ENCODE measurements at places on chromosomes 11 and 22.

- DNase-seq = no peak
Observed at GRCh38 chr11:27209562-27210005, 153.4 kb downstream of the CCDC34 start.

GRCh38 chr22:36569999-36570398 is 41.0 kb upstream of the EIF3D start:
- no peak for DNase-seq

DNA sequence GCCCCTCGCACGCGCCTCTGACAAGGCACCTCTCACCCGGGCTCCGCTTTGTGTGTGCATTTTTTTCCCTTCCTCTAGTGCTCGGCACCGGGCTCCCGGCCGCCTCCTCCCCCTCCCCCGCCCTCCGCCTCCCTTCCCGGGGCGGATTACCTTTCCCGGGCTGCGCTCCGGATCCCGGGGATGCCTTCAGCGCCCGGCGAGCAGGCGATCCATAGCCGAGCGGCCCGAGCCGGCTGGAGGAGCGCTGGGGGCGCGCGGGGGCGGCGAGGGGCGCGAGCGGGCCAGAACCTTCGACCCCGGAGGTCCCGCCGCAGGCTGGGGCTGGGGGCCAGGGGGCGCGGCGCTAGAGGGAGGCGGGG is 282 bp downstream of the MPPED2 start:
- DNase-seq = no peak

DNA sequence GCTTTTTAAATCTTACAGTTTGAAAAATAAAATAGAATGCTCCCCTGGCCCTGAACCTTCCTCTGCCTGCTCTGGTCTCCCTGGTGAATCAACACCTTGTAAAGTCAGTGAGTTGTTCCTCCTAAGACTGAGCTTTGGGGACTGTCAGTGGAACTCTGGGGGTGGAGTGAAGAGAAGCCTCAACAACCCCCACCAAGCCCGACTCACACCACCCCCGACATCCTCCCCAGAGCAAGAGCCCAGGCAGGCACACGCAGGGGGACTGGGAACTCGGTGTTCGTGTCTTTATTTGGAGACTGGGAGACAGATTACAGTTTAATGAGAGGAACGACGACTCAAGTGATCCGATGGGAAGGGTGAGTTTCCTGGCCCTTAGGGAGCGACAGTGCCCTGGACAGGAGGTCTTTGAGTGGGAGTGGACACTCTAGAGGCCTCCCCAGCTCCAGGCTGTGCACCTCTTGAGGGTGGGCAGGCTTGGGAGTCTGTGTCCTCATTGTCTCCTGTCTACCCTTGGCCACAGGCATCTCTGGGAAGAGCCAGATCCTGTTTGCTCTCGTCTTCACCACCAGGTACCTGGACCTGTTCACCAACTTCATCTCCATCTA is 6.2 kb downstream of the KDELR3 start:
- DNase-seq = no peak

- DNase-seq = no peak
Observed at GRCh38 chr11:45879803-45880686, 5.4 kb upstream of the MAPK8IP1 start.

GRCh38 chr11:33258631-33259205 is 1.5 kb downstream of the HIPK3 start:
- DNase-seq = no peak

DNA sequence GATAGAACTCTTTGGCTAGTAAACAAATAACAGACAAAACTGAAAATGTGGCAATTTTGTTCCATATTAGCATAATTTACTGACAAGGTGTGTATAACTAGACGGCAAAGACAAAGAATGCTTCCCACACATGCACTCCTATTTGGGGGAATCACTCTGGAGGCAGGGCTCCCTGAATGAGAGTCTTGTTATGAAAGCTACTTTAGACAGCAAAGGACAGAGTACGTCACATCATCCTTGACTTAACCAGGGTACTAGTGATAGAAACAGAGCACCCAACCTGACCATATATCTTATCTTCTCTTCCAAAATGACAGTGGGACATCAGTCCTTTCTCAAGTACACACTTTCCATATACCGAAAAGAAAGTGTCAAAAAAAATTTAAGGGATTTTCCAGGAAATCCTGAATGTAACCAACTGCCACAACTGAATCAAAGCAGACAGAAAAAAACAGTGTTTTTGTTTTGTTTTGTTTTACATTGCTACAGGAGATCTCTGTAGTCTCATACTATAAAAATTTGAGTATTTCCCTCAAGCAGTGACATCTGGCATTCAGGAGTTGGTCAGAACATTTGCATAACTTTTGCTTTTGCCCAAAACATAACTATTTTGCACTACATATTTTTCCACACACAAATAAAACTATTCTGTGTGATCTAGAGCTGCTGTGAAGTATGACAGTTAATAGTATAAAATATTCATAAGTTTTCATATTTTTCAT is 98.9 kb downstream of the ARHGAP20 start:
- no peak for DNase-seq

- no peak for DNase-seq
Observed at GRCh38 chr22:23485490-23485889, 94.6 kb downstream of the IGLL1 start.

- DNase-seq = no peak
Observed at GRCh38 chr22:40200795-40201530, 23.2 kb downstream of the TNRC6B start.

Measured in effector CD4-positive, alpha-beta T cell (primary cell).